ENCODE measurements at places on chromosomes 12 and 14.

DNA sequence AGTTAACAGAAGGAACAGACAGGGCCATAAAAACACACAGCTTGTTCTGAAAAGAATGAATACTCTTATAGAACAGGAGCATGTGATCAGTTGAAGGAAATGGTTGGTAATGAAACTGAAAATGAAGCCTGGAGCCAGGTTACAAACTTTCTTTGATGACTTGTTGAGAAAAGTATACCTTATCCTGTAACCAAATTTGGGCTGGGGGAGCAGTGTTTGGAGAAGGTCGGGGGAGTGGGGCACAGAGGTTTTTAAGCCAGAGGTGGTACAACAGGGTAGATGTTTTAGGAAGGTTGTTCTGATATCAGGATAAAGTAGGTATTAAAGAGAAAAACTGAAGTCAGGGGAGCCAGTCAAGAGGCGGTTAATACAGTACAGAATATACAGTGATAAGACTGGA, 8.2 kb downstream of the GOLT1B start:
- DNase-seq: no peak

- DNase-seq: no peak
Measured at GRCh38 chr14:102185360-102185759, 45.7 kb downstream of the WDR20 start.

- DNase-seq: no peak
Measured at GRCh38 chr12:92466391-92467305, 236.1 kb upstream of the PLEKHG7 start.

GRCh38 chr12:30155001-30155730, 371.4 kb upstream of the TMTC1 start:
- peak; percentile 8 for DNase-seq

- DNase-seq: no peak
Measured at GRCh38 chr14:73269729-73270531, 32.6 kb downstream of the PAPLN start.

DNA sequence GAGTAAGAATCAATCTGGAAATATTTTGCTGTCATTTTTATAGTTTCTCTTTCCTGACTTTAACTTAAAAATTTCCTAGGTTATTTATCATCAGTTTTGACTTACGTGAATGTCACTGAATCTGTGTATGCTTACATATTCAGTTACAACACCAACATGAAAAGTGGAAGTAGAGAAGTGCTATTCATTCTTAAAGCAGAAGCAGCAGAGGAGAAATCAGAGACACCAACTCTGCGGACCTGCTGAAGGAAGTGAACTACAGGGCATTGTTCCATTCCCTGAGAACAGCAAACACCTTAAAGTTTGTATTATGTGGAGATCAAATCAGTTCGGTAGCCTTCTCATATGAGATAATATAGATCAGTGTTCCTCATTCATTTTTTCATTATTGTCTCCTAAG, 34.1 kb downstream of the RAD51B start:
- DNase-seq: no peak

- DNase-seq: no peak
Measured at GRCh38 chr12:123389560-123390351, 5.8 kb downstream of the KMT5A start.

DNA sequence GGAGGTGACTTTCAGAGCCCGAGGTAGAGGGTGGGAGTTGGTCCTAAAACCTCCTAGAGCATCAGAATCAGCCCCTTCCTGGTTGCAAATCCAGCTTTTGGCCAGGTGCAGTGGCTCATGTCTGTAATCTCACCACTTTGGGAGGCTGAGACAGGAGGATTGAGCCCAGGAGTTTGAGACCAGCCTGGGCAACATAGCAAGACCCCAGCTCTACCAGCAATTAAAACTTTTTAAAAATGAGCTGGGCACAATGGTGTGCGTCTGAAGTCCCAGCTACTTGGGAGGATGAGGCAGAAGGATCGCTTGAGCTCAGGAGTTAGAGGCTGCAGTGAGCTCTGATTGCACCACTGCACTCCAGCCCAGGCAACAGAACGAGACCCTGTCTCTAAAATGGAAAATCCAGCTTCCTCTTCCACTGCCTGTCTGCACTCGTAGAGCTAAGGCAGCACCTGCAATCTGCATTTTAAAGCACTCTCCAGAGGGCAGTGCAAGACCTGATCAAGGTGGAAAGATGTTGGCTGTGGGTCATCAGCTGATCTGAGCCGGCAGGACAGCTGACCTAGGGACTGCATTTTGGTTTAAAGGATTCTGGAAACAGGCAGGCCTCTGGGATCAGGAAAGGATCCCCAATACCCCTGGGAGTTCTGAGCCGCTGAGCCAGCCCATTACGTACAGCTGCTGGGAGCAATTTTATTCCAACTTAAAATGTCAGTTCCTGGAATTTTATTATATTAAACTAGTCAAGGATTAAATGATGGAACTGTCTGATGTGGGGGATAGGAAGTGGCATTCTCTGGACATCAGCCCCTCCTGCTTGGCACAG, 1.8 kb upstream of the TESC start:
- DNase-seq: no peak

DNA sequence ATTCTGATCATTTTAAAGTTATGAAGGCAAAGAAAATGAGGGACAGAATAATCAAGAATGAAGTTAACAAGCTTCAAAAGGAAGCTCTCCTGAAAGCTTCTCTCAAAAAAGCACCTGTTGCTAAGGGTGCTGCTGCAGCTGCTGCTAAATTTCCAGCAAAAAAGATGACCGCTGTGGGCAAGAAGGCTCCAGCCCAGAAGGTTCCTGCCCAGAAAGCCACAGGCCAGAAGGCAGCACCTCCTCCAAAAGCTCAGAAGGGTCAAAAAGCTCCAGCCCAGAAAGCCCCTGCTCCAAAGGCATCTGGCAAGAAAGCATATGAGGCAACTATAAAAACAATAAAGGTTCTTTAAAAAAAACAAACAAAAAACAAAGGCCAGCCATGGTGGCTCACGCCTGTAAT, 52.7 kb upstream of the NR2C1 start:
- DNase-seq: no peak

- peak; percentile 60 for DNase-seq
Measured at GRCh38 chr12:132638541-132639408, 20.2 kb downstream of the P2RX2 start.

GRCh38 chr12:132886529-132887477, 602 bp downstream of the CHFR start:
- no peak for DNase-seq

- no peak for DNase-seq
Measured at GRCh38 chr14:23522643-23523198, 28.8 kb downstream of the ZFHX2 start.

DNA sequence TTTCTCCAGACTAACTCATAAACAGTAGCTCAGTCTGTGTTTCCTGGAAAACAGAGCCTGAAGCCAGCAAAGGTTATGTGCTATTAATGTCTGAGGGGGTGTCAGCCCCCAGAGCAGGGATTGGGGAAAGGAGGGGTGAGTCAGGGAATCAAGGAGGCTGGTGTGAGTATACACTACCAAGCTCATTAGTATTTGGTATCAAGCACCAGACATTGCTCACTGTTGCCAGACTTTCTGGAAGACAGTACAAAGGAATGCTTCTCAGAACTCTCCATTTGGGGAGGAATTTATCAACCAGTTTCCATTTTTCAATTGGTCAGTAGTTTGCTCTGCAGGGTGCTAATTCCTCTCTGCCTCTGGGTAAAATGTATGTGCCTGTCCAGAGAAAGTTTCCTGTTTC, 443.4 kb downstream of the GLT1D1 start:
- DNase-seq: no peak

DNA sequence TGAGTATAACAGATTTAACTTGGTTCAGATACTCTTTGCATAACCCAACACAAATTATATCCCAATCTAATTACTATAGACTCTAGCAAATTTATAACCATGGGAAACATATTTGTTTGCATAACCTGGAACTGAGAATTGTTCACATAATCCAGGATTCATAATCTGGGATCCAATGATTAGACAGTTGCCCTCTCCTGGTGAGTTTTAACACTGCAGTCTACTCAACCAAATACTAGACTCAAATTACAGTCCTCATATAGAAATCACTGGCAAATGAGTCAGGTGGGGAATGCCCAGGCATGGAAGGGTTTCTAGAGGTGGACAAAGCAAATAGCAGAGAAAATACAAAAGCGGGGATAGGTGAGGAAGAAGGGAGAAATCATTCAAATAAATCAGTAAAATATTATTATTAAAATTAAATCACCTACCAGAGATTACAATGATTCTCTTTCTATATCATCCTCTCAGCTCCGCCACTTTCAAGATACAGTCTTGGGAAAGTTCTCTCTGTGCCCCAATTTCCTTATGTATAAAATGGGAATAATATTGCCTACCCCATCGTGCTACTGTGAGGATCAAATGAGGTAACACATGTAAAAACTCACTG, 9.4 kb downstream of the GCH1 start:
- no peak for DNase-seq

DNA sequence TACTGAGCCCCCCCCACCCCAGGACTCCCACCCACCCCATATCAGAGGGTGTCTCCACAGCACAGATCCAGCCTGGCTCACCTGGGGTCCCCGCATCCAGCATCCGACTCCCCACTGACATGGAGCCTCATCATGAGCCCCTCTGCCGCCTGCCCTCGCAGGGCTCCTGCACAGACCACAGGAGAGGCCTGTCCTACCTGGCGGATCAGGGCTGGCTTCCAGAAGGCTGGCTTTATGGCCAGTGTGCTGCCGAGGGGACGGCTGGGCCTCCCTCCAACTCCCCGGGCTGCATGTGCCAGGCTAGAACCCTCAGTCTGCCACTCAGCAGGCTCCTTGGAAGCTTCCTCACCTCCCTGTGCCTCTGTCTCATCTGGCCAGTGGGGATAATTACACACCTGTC, 119.0 kb downstream of the RFLNA start:
- no peak for DNase-seq

GRCh38 chr12:10641735-10642500, 28.5 kb upstream of the MAGOHB start:
- DNase-seq: no peak

- DNase-seq: no peak
Measured at GRCh38 chr14:55599250-55599879, 19.4 kb downstream of the KTN1 start.

GRCh38 chr12:89020689-89021088, 331.6 kb downstream of the DUSP6 start:
- DNase-seq: no peak

- DNase-seq: no peak
Measured at GRCh38 chr12:48512855-48513254, 12.6 kb upstream of the OR8S1 start.

- DNase-seq: no peak
Measured at GRCh38 chr14:103125098-103126070, 2.1 kb downstream of the TNFAIP2 start.

GRCh38 chr12:118020036-118020435, 3.5 kb downstream of the RFC5 start:
- no peak for DNase-seq

- DNase-seq: no peak
Measured at GRCh38 chr12:109968032-109968420, 28.1 kb downstream of the GIT2 start.

DNA sequence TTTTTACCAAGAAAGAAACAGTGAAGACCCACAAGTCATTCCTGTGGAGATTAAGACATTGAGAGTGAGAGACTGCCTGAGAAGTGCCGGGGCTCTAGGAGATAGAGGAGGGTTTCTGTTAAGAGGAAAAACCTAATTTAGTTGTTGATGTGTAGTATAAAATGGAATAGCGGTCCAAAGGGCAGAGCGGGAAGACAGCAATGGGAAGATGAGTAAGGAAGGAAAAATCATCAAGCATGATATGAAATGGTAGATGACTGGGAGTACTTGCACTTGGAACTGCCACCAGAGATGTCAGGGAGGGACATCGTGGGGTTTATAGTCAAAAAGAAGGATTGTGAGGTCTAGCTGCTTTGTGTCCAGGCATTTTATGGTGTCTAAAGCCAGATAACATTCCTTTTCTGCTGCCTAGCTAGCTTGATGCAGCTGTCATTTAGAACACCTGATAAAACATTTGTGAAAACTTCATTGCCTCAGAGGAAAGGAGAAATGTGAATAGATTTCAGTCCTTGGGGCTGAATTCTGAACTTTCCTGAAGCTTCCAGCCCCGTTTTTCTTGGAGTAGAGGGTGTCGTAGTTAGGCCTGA, 20.1 kb upstream of the PSEN1 start:
- DNase-seq: no peak

- no peak for DNase-seq
Measured at GRCh38 chr12:23707270-23707669, 242.2 kb downstream of the SOX5 start.

DNA sequence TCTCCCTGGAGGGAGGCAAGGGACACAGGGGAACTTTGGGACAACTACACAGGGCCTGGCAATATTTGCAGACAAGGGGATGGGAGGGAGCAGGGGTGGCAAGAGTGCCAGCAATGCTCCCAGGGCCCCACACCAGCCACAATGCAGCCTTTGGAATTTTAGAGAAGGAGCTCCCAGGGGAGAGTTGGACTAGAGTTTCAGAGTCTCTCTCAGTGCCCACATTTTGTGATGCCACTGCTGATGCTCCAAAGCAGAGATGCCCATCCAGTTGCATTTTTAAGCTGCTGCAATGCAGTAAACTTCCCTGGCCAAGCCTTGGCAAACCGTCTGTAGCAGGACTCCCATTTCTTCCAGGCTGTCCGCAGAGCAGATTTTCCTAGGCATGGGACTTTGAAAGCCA, 98.9 kb downstream of the ZFP36L1 start:
- no peak for DNase-seq

DNA sequence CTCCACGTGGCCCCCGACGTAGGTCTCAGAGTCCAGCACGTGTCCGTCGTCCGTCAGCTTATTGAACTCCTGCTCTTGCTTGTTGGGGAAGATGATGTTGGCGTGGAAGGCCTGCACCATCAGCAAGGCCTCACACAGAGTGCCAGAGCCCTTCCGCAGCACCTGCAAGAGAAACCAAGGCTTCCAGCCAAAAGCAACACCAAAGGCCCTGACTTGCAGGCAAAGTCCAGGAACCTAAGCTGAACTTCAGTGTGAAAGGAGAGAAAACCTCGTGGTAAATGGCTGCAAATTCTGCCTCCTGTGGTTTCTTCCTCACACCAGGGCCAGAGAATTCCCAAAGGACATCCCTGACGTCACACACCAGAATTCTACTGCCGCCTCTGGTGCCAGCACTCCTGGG, 14.5 kb downstream of the POLE start:
- DNase-seq: no peak

DNA sequence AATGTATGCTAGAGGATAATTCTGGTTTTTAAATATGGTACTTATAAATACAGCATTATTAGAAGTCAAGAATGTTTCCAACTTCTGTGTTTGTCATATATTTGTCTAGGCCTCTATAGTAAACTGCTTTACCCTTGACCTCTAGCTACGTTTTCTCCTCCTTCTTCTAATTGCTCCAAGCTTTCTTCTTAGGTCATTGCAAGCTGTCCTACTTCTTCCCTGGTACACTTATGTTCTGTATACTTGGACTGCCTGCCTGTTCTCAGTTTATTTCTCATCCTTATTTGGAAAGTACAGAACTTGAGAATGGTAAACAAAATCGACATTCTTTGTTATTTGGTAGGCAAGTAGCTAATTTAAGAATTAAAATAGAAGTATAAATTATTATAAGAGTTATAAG, 23.9 kb upstream of the ATP2B1 start:
- no peak for DNase-seq

GRCh38 chr14:99581374-99581773, 22.6 kb downstream of the CCDC85C start:
- DNase-seq: no peak

GRCh38 chr14:54864526-54864925, 38.1 kb downstream of the GCH1 start:
- no peak for DNase-seq
